ENCODE measurements at places on chromosomes 5 and 9. TPM values are rescaled to one million over a fixed set of nuclear protein-coding genes. Genes with fewer than 3 reads are reported as not detected.

The OR1J2 gene
- not detected for total RNA-seq

- DNase-seq, result no peak
Measured at GRCh38 chr5:81854915-81855314, 104.0 kb upstream of the SSBP2 start.

DNA sequence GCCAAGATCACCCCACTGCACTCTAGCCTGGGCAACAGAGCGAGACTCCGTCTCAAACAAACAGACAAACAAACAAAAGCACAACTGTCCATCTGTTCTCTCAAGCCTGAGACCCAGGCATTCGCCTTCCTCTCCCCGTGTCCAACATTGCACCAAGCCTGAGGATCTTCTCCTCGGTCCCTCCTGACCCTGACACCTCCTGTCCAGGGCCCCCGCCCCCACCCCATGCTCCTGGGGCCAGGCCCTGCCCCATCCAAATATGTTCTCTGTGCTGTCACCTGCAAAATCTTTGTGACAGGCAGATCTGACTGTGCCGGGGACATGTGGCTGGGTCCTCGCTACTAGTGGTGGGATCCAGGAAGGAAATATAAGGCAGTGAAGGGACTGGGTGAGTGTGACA is 33.4 kb upstream of the UNC5A start:
- no peak for DNase-seq

The FGF1 gene
- total RNA-seq, result not detected

DNA sequence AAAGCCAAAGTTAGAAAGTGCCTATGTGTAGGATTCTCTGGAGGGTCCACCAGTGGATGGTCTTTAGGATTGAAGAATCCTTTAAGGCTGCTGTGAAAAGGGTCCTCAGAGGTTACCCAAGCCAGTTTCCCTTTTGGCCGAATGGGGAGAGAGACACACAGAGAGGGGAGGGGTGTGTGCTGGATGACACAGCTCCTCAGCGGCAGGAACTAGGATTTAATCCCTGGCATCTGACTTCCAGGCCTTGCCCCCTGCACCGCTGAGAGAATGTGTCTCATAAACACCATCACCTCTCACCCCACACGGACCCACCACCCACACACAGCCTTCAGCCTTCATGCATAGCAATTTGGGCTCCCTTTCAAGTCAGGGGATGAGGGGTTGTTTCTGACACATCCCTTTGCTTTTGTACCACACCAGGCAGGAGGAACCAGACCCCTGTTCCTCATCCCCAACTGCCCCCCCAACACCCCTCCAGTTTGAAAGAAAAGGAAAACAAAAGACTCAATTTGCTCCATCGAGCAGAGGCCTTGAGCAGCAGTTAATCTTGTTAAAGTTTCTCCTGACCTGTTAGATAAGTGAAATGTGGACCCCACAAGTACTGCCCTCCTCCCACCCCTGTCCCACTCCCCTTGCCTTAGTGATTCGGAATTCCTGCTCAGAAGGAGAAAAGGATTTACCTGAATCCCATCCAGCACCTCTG is 4.0 kb downstream of the PAPPA start:
- DNase-seq, result no peak

DNA sequence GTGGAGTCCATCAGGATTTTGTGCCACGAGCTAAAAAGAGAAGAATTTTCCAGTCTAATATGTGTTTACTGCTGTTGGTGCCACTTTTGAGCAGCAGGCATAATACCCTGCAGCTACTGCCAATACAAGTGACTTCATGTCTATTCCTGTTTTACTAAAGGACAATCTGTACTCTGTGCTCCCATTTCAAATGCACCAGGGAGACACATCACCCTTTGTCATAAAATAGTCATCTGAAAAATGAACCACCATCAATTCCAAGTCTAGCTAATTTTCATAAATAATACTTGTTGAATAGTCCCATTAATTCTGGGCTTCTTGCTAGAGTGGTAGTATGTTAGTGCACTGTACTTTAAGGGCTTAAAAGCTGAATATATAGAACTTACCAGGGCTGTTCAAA is 8.9 kb upstream of the PKD2L2 start:
- DNase-seq, result no peak

Measured in progenitor cell of endocrine pancreas (in vitro differentiated cells).